ENCODE measurements at places on chromosomes 5 and 9.

- no peak for DNase-seq
These were observed 552.4 kb upstream of the MEF2C start for GRCh38 chr5:89435347-89435746.

GRCh38 chr5:4544049-4544670 is 596.0 kb upstream of the ADAMTS16 start:
- no peak for DNase-seq

DNA sequence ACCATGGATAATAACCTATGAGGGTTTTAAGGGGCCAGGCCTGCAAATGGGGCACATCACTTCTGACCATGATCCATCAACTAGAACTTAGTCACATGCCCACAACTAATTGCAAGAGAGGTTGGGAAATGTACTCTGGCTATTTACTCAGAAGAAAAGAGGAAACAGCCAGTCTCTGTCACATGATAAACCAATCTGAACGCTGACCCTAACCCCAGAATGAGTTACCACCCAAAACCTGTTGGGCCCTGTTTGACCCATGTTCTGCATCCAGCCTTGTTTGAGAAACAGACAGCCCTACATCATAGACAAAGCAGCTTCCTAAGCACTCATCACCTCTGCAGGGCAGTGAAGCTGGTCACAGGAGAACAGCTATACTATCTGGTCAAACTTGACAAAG is 5.8 kb downstream of the MACROH2A1 start:
- no peak for DNase-seq

- no peak for DNase-seq
These were observed 419.8 kb downstream of the PLK2 start for GRCh38 chr5:58040044-58040443.

DNA sequence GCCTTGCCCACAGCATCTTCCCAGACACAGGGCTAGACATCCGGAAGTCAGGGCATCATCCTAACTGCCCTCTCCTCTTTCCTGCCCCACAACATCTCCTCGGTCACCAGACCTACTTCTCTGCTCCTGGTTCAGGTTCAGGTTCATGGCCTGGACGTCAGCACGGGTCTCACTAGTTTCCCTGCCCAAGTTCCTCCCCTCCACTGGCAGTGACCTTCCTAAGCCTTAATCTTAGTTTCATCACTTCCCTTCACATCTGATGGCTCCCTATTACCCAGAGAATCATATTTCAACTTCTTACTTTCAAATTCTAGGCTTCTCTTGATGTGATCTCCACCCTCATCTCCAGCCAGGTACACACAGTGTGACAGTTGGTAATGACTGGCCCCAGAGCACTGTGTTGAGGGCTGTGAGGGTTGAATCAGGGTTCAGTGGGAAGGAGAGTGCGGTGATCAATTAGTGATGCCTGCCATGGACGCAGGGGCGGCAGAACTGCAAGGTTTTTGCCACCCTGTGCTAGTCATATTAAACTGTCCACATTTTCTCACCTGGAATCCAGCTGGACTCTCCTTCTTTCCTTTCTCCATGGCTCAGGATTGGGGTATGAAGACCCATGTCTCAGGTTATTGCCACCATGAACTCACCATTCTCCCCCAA is 34.3 kb upstream of the CRB2 start:
- DNase-seq: no peak

- DNase-seq: no peak
These were observed 75.0 kb upstream of the IL6ST start for GRCh38 chr5:56069652-56070226.

GRCh38 chr5:124796495-124796894 is 50.1 kb upstream of the ZNF608 start:
- DNase-seq: no peak

DNA sequence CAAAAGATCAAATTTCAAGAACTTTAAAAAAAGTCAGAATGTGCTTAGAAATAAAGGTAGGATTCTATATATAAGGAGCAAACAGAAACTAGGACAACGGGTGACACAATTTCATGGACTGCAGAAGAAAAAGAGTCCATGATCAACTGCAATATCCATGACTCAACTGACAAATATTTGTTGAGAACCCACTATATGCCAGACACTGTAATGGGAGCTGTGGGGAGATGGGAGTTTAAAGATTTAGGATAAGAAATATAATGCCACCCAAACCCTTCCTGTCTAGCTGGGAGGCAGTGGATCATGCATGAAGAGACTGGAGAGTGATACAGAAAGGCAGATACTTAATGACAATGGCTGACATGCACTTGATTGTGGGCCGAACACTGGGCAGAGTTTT is 27.6 kb upstream of the CCDC112 start:
- no peak for DNase-seq

DNA sequence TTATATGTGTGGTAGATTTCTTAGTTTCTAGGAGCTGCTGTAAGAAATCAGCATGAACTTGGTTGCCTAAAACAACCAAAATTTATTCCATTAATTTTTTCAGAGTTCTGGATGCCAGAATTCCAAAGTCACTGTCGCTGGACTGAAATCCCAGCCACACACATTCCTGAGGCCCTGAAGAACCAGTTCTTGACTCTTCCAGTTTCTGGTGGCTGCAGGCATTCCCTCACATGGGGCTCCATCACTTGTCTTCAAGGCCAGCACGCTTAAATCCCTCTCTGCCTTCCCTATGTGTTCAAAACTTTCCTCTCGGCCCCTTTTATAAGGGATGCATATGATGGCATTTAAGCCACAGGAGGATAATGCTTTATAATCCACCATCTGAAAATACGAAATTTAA is 1237.5 kb upstream of the CDH9 start:
- no peak for DNase-seq

DNA sequence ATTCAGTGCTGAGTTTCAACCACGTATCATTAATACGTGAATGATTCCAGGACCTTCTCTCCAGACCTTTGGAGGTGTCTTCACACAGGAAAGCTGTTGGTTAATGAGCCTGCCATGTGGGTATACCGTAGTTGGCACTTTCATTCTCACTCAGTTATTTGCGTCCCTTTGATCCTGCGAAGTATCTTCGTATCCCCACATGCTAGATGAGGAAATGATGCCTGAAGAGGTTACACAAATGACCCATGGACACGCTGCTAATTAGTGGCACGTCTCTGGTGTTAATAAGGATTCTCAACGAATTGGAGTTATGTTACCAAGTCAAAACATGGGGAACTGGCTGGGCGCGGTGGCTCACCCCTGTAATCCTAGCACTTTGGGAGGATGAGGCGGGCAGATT is 65.7 kb upstream of the GNE start:
- DNase-seq: no peak

DNA sequence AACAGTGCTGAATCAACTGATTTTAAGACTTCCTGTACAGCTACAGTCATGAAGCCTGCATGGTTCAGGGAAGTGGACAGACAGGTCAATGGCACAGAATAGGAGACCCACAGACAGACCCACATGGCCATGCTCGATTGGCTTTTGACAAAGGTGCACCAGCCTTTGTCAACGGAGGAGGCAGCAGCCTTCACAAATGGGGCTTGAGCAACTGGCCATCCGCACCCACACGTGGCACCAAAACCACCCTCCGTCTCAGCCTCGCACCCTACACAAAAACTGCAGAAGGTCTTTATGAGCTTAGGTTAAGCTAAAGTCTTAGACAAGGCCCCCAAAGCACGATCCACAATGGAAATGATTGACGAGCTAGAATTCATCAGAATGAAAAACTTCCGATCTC is 59.5 kb upstream of the UBAC1 start:
- DNase-seq: no peak

- no peak for DNase-seq
These were observed 443.1 kb upstream of the ZNF462 start for GRCh38 chr9:106419829-106420228.
